ENCODE measurements at places on chromosomes 6 and 20. TPM values are rescaled to one million over a fixed set of nuclear protein-coding genes. Genes with fewer than 3 reads are reported as not detected.

Gene FHL5
- 1.7 TPM for polyA plus RNA-seq

Gene VARS2
- polyA plus RNA-seq: 30.7 TPM

Gene CASS4
- 7.0 TPM for polyA plus RNA-seq

Gene SLC44A4
- polyA plus RNA-seq: 0.37 TPM

Gene ASIP
- 0.63 TPM for polyA plus RNA-seq

Gene DDX43
- polyA plus RNA-seq: 0.30 TPM

Gene CEBPB
- 7.6 TPM for polyA plus RNA-seq

DNA sequence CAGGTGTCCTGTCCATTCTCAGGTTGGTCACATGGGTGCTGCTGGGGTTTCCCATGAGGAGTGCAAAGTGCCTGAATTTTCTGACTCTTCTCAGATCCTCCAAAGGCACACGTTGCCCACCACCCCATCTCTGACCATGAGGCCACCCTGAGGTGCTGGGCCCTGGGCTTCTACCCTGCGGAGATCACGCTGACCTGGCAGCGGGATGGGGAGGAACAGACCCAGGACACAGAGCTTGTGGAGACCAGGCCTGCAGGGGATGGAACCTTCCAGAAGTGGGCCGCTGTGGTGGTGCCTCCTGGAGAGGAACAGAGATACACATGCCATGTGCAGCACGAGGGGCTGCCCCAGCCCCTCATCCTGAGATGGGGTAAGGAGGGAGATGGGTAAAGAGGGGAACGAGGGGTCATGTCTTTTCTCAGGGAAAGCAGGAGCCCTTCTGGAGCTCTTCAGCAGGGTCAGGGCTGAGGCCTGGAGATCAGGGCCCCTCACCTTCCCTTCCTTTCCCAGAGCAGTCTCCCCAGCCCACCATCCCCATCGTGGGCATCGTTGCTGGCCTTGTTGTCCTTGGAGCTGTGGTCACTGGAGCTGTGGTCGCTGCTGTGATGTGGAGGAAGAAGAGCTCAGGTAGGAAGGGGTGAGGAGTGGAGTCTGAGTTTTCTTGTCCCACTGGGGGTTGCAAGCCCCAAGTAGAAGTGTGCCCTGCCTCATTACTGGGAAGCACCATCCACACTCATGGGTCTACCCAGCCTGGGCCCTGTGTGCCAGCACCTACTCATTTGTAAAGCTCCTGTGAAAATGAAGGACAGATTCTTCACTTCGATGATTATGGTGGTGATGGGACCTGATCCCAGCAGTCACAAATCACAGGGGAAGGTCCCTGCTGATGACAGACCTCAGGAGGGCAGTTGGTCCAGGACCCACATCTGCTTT, 2.0 kb downstream of the HLA-F start:
- no peak for DNase-seq

DNA sequence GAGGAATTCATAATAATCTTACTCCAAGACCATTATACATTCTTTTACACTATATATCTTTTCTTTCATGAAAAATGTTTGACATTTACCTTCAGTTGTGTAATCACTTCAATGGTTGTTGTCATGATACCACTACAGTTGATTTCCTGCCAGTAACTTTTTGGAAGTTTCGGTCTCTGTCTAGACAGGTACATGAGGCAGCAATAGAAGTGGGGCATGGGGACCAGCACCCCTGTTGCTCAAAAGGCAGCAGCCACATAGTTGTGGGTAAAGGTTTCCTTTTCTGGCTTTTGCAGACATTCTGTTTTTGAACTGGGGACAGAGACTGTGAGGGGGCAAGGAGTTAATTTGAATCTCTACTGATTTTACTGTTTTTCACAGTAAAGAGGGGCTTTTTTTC, 14.1 kb downstream of the SAMD5 start:
- DNase-seq: no peak

GRCh38 chr20:16864069-16864468, 115.9 kb downstream of the OTOR start:
- no peak for DNase-seq

- DNase-seq: no peak
These were observed 85.6 kb downstream of the PFDN4 start for GRCh38 chr20:54293526-54293925.

DNA sequence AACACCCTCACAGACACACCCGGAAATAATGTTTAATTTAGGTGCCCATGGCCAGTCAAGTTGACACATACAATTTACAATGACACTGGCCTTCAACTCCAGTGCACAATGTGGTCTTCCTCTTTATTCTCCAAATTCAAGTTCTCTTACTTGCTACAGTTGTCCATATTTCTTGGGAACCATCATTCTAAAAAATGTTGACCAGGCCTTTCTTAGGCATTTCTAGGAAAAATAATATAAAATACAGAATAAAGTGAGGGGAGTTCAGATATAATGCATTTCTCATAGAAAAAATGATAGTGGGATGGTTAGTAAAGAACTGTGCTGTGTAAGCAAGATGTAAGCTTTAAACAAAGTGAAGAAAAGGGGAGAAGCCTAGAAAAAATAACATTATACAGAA, 298.9 kb downstream of the ARHGAP18 start:
- no peak for DNase-seq

GRCh38 chr6:3247255-3248146, 11.2 kb upstream of the PSMG4 start:
- DNase-seq: no peak

DNA sequence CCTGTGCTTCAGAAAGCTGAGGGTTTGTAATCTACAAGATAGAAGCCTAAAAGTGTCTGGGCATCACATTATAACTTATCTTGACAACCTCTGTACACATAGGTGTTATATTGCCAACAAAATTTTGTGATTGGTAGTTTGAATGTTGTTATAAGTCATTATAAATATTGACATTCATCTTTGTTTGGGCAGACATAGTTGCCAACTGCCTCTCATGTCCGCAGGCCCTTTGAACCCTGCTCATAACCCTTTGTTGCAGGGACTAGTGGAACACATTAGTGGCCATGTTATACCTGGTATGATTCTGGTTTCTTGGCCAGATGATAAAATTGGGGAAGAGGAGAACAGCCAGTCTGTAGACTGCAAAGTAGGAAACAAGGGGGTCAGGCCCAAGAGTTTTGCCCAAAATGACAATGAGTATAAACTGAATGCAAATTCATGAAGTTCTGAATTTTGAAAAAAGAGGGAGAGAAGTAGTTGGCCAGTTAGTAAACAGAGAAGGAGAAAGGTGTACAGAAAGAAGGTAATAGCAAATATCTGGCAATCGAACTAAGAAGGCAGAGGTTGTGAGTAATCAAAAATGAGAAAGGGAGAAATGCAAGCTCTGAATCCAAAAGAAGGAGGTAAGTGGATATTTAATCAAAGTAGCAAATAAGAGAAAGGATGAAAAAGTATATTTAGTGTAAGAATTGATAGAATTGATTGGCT, 21.6 kb upstream of the LMBRD1 start:
- DNase-seq: no peak

DNA sequence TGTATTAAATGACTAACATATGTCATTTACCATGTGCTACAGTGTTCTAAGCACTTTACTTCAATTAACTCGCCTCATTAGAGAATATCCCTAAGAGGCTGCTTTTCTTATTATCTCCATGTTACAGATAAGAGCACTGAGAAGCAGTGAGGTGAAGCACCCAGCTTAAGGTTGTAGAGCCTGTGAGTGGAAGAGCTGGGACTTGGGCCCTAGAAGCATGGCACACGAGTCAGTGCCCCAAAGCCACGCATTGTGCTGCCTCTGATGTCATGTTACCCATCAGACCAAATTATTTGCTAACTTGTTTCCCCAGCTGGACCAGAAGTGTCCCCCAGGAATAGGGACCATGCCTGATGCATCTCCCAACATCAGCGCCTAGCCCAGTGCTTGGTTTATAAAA, 34.1 kb downstream of the POFUT1 start:
- no peak for DNase-seq

Measured in forelimb muscle (tissue), 1 donor.